ENCODE measurements at places on chromosomes 4 and X.

GRCh38 chrX:34341258-34341657 lies 209.1 kb upstream of the FAM47A start:
- no peak for DNase-seq

DNA sequence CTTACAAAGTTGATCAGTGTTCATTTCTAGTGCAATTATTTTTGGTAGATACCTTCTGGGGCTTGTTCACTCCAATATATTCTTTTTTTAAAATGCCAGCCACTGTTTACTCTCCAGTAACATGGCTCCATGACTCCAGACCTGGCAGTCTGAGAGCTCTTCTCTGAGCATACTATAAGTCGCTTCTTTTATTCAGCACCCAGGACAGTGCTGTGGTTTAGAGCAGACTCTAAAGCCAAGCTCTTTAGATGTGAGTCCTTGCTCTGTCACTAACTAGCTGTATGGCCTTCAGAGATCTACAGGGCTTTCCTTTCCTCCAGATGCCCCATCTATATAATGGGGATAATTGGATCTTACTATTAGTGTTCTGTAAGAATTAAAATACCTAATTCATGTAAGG lies 200.2 kb upstream of the FAM241A start:
- DNase-seq, result no peak

DNA sequence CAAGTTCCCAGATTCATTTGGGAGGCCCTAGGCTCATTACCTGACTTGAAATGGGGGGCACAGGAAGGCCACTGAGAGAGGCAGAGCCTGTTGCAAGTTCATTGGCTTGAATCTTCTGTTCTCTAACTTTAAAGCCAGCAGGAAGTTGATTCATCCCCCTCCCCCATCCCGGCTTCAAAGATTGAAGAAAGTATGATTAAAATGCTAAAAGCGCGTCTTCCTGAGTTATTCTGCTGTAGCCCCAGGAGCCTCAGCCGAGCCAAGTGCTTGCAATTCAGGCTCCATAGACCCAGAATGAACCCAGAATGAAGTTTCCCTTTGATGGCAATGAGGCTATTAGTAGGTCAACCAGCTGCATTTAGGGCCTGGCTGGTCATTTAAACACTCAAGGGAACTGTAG lies 14.7 kb downstream of the CHST7 start:
- no peak for DNase-seq

DNA sequence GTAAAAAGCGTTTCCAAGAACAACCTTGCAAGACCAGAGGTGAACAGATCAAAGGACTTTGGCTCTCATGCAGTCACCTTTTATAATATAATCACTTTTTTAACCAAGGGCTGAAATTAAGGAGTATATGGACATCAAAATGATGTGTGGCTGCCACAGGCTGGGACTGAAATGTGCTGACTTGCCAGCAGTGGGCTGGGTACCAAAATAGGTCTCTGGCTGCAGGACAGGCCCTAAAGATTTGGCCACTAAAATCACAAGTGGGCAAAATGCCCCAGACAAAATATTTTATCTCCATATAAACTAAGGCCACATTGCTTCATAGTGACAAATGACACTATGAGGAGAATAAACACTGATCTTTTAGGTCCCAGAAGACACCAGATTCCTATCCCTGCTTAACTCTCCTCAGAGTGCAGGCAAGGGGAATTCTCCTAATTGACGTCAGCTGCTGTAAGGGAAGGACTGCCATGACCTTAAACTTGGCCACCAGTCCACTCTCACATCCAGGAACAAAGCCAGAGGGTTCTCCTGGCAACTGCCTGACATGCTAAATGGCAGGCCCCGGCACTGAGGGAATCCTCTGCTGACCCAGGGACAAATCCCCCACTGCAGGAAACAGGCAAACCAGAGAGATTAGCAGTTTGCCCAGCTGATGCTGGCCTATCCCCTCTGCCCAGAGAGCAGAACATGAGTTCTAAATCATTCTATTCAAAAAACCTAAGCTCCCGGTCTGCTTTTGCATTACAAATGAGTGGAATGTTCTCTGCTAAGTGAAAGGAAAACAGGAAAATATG lies 155.8 kb downstream of the PPP3CA start:
- DNase-seq, result no peak

GRCh38 chrX:109719264-109719663 lies 13.8 kb downstream of the ACSL4 start:
- DNase-seq, result no peak

DNA sequence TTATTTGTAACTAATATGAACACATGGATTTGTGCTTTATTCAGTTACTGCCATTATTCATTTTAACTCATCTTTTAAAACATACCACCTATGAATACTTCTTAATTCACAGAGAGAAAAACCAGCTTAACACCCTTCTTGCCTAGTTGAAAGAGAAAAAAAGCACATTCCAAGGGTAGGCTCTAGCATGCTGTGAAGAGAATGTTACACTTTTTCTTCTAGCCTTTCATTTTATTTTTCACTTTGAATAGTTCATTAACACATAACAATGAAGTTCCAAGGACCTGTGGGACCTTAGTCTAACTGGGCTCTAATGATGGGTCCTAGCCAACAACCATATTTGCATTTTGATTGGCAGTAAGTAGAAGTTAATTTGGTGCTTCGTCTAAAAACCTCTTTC lies 279.9 kb upstream of the MAGEB2 start:
- DNase-seq, result no peak

DNA sequence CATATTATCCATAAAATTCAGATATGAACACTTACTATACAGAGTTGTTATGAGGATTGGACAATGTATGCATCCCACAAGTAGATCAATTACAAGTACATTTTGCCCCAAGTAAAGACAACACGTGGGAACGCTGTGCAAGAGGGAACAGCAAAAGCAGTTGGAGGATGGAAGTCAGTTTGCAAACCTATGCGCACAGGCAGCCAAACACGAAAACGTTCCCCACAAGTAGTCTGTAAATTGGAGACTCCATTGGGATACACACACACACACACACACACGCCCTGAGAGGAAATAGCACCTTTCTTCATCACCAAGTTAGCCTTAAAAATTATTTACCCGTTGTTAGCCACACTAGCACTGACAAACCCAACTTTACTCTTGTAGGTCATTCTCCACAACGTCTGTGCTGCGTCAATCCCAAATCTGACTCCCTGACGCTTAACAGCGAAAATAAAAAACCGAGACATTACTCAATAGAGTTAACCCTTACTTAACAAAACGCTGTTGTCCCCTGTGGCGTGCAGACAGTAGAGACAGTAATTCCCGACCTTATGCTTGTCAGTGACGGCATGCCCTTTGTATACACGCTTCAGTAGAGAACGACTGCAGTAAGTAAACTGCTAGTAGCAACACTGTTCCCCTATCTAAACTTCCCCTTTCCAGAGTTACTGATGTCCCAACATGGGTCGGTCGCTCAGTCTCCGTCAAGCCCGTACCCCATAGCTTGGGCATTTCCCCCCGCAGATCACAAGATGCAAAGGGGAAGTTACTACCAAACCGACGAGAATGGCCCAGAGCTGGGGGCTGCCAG lies 730 bp downstream of the MANBA start:
- peak; percentile 70 for DNase-seq

- DNase-seq, result no peak
These were observed 112.2 kb downstream of the AGTR2 start for GRCh38 chrX:116282751-116283150.

GRCh38 chr4:26015133-26015651 lies 101.2 kb downstream of the SMIM20 start:
- no peak for DNase-seq

- no peak for DNase-seq
These were observed 953 bp downstream of the EPGN start for GRCh38 chr4:74309223-74309622.

DNA sequence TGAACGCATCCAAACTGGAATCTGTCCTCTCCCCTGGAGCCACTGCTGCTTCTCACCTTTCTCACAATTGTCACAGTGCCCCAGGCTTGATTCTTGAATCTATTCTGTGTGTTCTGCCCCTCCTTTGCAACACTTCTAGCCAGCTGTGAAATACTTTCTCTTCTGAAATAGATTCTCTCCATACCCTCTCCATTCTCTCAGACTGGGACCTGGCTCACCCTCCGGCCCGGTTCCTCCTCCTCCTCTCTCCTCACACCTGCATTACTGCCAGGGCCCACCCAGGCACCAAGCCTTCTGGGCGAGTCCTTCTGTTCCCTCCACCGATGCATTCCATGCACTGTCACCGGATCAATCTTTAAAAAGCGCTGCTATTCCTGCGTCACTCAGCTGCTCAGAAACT lies 336.1 kb downstream of the UNC5C start:
- DNase-seq, result no peak

- no peak for DNase-seq
These were observed 325.2 kb upstream of the BMP3 start for GRCh38 chr4:80705311-80705710.

DNA sequence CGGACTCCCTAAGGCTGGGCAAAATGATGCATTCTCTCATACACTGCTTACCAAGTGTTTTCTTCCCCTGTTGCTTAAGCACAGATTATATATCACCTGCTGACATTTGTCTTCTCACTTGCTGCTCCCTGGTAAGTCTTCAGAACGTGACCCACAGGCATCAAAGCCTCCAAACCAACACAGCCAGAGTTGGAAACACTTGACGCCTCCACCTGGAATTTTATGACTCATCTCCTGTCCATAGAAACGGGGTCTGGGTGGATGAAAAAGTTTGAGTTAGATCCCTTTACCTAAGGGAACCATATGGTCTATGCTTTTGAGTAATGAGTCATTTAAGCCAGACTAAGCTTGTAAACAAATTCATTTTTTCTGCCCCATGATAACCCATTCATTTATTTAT lies 251.6 kb downstream of the USP46 start:
- no peak for DNase-seq

DNA sequence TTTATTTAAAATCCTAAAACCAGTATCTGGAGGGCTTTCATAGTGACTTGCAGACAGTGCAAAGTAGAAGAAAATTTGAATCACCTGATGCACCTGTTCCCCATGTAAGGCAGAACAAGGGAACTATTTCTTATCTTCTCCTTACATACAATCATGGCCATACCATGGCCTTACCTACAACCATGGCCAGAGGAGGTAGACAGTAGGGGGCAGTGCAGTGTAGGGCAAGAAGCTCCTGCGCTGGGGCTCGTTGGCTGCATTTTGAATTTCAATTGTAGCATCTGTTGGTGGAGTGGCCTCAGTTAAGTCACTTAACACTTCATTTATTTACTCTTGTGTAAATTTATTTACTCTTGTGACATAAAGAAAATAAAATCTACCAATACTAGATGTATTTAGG lies 33.0 kb downstream of the GALNTL6 start:
- peak; percentile 73 for DNase-seq

GRCh38 chr4:7788193-7788592 lies 151.5 kb downstream of the AFAP1 start:
- DNase-seq, result no peak

- DNase-seq, result no peak
These were observed 318.9 kb upstream of the F9 start for GRCh38 chrX:139211568-139212182.

- DNase-seq, result no peak
These were observed 852.4 kb downstream of the CCSER1 start for GRCh38 chr4:90979556-90979955.

DNA sequence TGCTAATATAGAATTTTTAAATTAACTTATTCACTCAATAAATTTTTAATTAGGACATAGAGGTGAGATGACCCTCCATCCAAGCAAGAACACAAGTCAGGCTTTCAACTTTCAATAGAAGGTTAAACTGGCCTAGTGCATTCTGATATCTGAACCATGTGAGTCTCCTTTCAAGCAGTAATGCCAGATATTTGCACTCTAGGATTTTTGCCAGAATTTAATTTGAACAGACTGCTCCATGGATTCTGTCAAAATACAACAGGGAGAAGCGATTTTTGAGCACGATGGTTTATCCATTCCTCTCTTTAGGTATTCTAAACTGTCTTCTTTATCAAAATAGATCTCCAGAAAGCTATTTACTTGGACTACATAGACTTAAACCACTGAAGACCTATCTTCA lies 72.0 kb upstream of the DCLK2 start:
- DNase-seq, result no peak

GRCh38 chrX:3713225-3713936 lies at the start of gene PRKX:
TSS of gene PRKX (minus strand) at chrX:3713649. CDS start at chrX:3713253, 396 bp downstream.
- peak; percentile 70 for DNase-seq

DNA sequence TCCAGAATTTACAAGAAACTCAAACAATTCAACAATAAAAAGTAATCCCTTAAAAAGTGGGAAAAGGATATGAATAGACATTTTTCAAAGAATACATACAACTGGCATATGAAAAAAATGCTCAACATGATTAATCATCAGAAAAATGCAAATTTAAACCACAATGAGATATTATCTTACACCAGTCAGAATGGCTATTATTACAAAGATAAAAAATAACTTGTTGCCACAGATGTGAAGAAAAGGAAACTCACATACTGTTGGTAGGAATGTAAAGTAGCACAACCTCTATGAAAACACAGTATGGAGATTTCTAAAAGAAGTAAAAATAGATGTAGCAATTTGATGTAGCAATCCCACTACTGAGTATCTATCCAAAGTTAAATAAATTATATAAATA lies 65.1 kb upstream of the DIAPH2 start:
- DNase-seq, result no peak

- DNase-seq, result no peak
These were observed 33.2 kb upstream of the HTRA3 start for GRCh38 chr4:8236106-8236919.

DNA sequence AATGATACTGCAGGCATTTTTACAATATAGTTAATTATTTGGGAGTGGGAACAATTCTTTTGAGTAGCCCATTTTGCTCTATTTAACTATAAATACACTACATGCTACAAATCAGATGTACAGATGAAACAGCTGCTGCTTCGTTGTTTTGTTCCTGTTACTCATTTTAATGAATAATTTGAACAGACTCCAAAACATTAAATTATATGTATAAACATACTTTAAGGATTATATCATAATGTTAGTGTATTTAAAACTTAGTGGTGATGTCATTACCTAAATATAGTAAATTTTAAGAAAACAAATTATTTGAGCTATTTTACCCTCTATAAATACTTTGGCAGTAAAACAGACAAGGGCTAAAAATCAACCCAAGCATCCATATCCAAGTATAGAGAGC lies 60.7 kb downstream of the GAB1 start:
- DNase-seq, result no peak

DNA sequence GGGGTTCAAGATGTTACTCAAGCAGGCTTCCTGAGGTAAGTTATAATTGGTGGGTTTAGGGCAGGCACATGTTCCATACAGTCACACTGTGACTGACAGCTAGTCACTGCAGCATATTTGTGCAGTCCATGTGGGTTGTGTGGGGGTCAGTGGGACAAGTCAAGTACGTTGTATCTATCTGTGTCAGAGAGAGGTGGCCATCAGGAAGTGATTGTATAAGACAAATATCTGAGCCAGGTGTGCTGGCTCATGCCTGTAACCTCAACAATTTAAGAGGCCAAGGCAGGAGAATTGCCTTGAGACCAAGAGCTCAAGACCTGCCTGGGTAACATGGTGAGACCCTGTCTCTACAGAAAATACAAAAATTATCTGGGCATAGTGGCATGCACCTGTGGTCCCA lies 509.3 kb downstream of the CENPC start:
- no peak for DNase-seq

- peak; percentile 32 for DNase-seq
These were observed 9.8 kb downstream of the SPP1 start for GRCh38 chr4:87985097-87985886.
